ENCODE measurements at places on chromosomes 12 and 14.
A peak's percentile ranks its signal among the peaks of the same experiment; 100 is the strongest.

DNA sequence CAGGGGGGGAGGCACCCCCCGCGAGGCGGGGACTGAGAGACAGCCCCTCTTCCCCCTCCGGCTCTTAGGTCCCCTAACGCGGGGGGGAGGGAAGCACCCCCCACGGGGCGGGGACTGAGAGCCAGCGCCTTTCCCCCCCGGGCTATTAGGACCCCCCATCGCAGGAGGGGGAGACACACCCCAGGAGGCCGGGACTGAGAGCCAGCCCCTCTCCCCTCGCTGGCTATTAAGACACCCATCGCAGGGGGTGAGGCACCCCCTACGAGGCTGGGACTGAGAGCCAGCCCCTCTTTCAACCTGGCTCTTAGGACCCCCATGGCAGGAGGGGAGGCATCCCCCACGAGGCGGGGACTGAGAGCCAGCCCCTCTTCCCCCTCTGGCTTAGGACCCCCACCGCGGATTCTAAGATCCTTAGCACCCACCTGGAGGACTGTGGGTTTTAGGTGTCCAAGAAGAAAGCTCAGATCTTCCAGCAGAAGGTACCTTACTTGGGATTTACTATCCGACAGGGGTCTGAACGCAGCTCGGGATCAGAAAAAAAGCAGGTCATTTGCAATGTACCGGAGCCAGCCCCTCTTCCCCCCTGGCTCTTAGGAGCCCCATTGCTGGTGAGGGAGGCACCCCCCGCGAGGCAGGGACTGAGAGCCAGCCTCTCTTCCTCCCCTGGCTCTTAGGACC is 197.8 kb upstream of the PZP start:
- no peak for DNase-seq

DNA sequence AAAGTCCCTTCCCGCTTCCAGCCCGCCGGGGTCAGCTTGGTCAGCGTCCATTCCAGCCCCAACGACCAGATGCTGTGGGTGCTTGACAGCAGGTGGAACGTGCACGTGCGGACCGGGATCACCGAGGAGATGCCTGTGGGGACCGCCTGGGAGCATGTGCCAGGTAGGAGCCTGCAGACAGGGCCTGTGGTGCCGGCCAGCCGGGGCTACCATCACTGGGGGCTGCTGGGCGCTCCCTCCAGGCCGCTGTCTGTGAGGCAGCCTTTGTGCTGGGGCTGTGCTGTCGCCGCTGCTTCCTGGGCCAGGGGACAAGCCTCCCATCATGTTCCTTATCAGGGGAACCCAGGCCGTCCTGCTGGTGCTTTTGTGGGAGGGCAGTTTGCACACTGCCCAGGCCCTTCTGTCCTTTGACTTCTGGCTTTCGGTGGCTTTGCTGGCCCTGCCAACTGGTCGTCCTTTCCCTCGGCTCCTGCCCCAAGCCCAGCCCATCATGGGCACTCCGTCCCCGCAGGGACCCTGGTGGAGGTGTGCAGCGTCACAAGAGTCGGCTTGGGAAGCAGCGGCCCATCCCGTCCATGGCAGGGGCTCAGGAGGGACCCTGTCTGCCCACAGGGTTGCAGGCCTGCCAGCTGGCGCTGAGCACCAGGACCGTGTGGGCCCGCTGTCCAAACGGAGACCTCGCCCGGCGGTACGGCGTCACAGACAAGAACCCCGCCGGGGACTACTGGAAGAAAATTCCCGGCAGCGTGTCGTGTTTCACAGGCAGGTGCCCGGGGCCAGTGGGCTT is 12.4 kb downstream of the ANKRD9 start:
- DNase-seq = no peak

GRCh38 chr12:124057691-124058090 is 84.7 kb downstream of the ZNF664 start:
- DNase-seq = no peak

- no peak for DNase-seq
These were observed 3.0 kb upstream of the PIANP start for GRCh38 chr12:6703631-6704030.

DNA sequence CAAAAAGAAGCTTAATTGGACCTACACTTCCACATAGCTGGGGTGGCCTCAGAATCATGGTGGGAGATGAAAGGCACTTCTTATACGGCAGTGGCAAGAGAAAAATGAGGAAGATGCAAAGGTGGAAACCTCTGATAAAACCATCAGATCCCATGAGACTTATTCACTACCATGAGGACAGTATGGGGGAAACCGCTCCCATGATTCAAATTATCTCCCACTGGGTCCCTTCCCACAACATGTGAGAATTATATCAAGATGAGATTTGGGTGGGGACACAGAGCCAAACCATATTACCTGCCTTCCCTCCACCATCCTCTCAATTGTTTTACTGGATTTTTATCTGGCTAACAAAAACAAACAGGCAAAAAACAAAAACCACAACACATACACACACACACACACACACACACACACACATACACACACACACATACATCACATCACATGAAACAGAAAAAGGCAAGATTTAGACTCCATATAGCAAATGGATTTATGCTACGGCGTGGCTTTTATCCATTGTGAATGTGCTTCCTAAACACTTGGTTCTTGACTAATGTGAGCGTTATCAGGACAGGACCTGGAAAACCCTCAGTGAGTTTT is 66.7 kb downstream of the ZFP36L1 start:
- no peak for DNase-seq

GRCh38 chr14:22200977-22201605 is 387.9 kb downstream of the DAD1 start:
- DNase-seq = peak; percentile 45

GRCh38 chr12:106112145-106112821 is 26.5 kb downstream of the NUAK1 start:
- DNase-seq = no peak

GRCh38 chr12:89354612-89355067 is 2.3 kb upstream of the DUSP6 start:
- no peak for DNase-seq

DNA sequence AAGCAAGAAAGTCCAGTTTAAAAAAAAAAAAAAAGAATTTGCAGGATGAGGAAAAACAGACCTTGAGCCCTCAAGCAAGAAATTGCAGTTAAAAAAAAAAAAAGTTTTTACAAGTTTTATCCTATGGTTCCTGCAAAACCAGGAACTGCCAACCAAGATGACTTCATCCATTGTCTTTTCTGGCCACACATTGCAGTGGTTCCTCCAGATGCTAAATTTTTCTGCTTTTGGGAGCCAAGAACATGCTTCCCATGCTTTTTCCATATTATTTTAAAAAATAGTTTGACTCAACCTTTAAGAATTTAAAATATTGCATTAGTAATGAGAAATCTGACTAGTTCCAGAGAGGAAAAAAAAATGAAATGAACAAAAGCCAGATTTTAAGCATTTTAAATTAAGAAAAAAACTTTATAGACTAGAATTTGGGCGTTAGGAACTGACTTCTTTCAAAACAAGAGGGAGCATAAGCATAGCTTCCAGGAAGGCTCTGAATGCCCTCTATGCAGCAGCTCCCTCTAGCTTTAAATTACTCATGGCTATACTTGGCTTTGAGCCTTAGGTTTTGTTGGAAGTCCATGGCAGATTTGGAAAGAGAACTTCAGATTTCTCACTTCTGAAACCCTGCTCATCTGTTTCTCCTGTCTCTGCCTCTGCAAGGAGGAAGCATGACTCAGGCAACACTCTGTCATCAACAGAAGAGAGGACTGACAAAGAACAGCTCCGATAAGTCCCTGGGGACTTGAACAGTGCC is 124.5 kb downstream of the GPR65 start:
- DNase-seq = no peak

DNA sequence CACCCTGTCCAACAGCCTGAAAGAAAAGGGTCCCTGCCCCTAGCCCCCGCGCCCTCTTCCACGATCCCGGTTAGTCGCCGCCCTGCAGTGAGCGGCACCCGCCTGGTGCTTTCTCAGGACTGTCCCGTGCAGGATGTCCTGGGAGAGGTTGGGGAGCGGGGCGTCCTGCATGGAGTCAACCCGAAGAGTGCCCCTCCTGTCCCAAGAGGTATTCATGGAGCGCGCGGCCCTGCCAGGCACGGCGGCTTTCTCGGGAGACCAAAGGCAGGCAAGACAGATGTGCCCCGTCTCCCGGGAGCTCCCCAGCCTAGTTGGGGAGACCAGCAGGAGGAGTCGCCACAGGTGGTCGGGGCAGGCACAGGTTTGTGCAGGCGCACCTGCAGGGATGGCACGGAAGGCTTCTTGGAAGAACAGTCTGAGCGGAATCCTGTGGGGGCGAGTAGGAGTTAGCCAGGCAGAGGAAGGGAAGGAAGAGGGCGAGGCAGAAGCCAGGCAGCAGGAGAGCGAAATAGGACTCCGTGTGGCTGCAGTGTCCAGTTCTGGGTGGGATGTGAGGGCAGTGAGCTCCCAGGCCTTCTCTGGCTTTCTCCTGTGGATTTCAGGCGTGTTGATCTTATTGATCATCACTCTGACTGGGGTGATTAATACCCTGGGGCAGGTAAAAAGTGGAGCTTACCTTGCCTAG is 723 bp downstream of the SIVA1 start:
- no peak for DNase-seq

GRCh38 chr12:92096346-92097136 is 49.1 kb downstream of the BTG1 start:
- no peak for DNase-seq

DNA sequence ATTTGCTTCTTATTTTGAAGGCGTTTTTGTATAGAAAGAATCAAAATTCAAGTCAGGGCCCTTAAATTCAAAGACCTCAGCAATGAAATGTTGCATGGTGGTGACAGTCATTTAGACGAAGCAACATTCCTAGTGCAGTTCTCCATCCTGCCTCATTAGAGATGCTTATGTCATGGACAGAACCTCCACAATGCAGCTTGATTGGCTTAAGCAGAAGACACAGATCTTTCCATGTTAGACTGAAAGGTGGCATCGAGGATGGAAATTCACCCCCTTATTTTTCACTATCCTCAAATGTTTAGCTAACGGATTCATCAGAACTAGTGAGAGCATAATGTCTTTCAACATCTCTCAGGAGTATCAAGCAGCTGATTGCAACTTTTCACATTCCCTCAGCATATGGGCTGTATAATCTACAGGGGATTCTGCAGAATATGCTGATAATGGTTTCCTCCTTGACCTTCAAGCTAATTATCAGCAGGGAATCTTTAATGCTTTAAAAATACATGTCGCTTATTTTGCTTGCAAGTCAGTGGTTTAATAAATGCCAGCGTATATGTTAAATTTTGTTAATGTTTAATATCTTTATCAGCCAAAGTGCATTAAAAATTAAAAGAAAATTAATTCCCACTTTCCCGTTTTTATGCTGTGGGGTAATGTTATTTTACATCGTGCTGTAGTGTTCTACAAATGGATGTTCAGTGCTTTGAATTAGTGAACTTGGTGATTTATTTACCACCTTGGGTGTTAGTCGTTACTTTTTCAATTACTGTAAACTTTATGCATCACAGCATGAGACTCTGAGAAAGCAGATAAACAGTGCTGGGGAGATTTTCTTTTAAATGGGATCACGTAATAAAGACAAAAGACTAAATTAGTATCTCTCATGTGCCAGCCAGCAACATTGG is 12.8 kb upstream of the NRDE2 start:
- DNase-seq = no peak

- DNase-seq = no peak
These were observed 44.9 kb downstream of the PTPRR start for GRCh38 chr12:70875628-70876027.

GRCh38 chr14:103528587-103529382 is at the start of gene TRMT61A:
Gene TRMT61A, plus strand, starts transcription at chr14:103529196. Its CDS starts 783 bp downstream, at chr14:103529979.
- DNase-seq = peak; percentile 94

GRCh38 chr12:14482886-14483285 is 84.8 kb downstream of the PLBD1 start:
- DNase-seq = no peak

- no peak for DNase-seq
These were observed 27.2 kb upstream of the ANO4 start for GRCh38 chr12:100767371-100767770.

DNA sequence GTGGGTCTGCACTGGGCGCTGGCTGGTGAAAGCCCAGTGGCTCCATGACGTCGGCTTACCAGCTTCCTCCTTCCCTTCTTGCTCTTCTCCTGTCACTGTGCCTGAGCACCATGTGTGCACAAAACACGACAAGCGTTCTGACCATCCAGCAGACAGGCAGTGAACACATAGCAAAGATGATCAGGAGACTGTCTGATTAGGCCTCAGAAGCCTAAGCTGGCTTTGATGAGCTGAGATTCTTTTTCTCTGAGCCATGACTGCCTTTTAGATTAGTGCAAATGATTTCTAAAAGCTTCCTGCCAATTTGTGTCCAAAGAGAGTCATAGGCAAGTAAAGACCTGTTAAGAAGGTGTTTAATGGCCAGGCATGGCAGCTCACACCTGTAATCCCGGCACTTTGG is 83.1 kb downstream of the AACS start:
- no peak for DNase-seq

GRCh38 chr12:106301241-106301610 is 1.3 kb upstream of the TCP11L2 start:
- DNase-seq = no peak

GRCh38 chr14:99231850-99232713 is 39.9 kb downstream of the BCL11B start:
- peak; percentile 33 for DNase-seq

DNA sequence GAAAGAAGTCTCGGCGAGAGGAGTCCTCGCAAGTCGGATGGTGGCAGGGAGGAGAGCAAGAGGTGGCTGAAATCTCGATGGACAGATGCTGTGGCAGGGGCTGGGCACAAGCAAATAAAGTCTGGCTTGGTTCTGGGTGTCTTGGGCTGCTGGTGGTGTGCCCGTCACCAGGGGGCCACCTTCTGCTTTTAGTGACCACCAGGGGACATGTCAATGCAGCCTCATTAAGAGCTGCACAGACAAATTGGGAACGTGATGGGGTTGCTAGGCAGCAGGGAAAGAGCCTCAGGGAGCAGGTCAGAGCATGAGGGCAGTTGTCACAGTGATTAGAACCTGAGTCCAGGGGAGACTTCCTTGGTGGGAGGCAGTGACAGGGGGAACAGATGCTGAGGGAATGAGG is 44.0 kb downstream of the LRRC74A start:
- DNase-seq = peak; percentile 23

DNA sequence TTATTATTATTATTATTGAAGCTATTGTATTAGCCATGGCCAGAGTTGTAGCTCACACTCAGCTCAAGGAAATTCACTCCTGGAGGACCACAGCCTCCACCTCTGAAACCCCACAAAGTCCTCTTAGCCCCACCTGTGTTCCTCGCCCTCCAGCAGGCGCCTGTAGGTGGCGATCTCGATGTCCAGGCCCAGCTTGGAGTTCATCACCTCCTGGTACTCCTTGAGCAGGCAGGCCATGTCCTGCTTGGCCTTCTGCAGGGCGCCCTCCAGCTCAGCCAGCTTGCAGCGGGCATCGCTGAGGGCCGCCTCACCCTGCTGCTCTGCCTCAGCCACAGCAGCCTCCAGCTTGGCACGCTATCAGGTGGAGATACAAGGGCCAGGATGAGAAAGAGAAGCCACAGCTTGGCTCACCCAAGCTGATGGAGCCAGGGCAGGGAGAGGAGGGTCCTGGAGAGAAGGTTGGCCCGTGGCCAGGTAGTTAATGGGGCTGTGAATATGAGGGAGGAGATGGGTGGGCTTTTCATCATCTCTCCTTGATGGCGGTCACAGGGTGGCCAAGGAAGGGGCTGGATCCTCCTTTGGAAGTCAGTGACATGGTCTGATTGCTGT is 5.1 kb downstream of the KRT85 start:
- no peak for DNase-seq
